Activated CD4-positive, CD25-positive, alpha-beta regulatory T cell treated with anti-CD3 and anti-CD28 coated beads, Interleukin-2, amount 50 U/mL, for 72 hours (primary cell): ENCODE measurements at places on chromosomes 16 and 17.

DNA sequence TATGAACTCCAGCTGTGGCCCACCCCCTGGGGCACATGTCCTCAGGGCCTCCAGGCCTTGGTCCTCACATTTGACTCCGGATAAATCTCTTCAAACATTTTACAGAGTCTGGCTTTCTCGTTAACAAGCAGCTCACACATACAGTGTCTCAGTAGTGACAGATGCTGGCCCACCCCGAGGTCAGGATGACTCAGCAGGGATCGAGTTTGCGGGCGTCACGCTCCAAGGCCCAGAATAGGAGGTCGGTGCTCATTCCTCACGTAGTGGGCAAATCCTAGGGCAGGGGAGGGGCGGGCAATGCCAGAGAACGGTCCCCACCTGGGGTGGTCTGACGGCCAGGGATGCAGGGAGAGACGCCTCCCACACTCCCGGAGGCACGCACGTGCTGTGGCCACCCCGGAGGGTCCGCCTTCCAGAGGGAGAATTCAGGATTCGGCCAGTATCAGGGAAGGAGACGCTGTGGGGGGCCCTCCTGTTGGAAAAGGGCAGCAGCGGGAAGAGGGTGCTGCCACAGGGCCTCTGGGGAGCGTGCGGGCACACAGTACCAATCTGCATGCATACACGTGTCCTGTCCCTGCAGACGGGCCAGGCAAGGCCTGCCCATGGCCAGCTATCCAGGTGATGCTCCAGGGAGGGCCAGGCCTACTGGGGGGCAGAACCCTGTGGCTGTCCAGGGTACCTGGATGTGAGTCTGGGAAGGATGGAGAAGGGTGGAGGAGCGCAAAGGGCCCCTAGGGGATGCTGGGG lies 8.6 kb downstream of the SLC7A5 start:
- no peak for DNase-seq

DNA sequence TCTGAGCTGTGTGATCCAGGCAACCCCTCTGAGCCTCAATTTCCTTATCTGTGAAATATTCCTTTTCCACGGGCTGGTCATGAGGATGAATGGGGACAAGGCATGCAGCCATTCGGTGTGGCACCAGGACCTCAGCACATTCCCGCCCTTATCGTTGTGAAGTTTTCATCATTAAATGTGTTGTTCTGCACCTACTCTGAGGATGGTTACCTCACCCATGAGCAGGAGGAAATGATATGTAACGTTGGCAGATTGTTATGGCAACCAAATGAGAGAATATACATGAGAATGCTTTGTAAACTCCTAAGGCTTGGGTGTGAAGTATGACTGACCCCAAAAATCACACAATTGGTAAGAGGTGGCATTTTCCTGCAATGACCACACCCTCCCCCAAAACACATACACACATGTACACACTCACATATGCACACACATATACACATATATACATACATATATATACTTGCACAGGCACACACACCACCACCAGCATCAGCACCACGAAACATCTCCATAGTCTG lies 39.5 kb downstream of the SMARCE1 start:
- DNase-seq, result no peak

- peak; percentile 36 for DNase-seq
These were observed 313.1 kb upstream of the TNRC6C start for GRCh38 chr17:77645072-77646045.

GRCh38 chr16:4021070-4021779 lies 95.0 kb downstream of the ADCY9 start:
- DNase-seq, result no peak

- DNase-seq, result no peak
These were observed 30.1 kb upstream of the HAPSTR1 start for GRCh38 chr16:9061358-9061813.

DNA sequence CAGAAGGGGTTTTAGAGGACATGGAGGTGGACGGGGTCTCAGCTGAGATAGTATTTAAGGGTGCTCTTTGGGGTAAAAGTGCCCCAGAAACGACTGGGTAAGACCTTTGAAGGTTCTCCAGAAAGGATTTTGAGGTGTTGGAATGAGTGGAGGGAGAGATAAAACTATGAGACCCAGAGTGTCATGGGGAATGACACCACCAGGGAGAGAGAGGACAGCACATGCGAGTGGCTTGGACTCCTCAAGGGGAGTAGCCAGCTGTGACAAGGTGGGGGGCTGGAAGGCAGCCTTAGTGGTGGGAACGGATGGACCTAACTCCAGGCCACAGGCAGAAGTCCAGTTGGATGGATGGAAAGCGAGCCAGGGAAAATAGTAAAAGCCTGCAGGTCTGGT lies 19.2 kb upstream of the PITPNM3 start:
- no peak for DNase-seq

DNA sequence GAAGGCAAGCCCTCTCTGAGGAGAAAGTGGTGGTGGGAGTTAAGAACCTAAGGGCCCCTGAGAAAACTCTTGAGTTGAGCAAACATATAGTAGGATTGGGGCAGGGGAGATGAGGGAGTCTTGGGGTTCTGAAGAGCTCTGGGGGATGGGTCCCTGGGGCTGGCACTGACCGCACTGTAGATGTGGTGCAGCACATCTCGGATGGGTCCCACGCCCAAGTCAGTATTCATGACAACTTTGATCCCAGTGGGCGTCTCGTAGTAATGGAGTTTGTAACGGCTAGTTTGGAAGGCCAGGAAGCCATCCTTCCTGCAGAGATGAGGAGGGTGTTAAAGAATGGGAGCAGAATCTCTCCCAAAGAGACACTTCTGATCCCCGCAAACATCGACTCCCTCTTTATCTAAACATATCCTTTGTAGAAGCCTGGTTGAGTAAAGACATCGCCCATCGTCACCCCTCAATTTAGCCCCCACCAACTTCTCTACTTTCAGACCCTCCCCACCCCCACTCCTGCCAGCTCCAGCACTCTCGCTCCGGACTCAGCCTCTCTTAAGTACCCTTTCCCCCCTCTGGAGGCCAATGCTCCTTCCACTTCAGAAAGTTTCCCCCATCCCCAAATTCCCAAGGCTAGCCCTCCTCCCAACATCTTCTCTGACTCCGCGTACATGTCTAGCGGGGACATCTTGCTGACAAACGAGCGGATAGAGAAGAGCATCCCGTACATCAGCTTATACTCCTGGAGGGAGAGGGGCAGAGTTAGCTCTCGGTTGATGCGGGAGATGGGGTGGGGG lies 710 bp downstream of the TRAPPC1 start:
- DNase-seq, result no peak

DNA sequence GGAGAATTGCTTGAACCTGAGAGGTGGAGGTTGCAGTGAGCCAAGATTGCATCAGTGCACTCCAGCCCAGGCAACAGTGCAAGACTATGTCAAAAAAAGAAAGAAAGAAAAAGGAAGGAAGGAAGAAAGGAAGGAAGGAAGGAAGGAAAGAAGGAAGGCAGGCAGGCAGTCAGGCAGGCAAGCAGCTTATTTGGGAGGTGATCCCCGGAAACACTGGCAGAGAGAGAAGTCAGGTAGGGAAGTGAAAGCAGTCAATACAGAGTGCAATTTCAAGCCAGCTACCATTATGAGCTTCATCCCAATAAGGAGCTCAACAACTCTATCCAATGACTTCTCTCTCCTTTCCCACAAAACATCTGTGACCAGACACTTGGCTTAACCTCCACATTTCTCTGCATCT lies 83.0 kb upstream of the TBC1D3K start:
- DNase-seq, result no peak

GRCh38 chr16:67228905-67229304 lies 2.0 kb downstream of the TMEM208 start:
- no peak for DNase-seq

DNA sequence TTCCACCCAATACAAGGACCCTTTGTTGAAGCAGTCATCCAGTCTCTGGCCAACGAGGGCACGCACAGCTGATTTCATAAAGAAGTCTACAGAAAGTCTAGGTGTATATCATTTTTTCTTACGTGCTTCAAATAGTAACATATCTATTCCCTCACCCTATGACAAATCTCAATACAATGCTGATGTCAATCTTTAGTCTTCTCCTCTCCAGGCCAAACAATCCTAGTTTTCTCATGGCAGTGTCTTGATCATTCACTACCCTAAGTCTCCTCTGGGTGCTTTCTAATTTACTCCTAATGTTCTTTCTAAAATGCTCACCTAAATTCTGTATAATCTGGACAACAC lies 92.6 kb downstream of the CACNG1 start:
- no peak for DNase-seq

DNA sequence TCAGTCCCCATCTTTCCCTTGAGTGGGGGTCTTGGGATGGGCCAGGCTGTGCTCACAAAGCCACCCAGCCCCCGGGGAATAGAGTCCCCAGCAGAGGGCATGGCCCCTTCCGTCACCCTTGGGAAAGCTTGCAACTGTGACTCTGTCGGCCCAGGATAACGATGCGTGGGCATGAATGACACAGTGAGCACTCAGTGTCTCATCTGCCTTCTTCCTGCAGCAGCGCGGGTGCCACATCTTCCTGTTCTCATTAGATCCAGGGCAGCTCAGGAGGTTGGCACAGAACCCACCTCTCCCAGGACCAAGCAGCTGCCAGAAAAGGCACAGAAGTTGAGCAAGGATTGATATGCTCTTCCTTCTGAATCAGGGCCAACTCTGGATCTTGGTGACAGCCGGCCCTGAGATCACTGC lies 84.7 kb downstream of the MRC2 start:
- DNase-seq, result no peak

DNA sequence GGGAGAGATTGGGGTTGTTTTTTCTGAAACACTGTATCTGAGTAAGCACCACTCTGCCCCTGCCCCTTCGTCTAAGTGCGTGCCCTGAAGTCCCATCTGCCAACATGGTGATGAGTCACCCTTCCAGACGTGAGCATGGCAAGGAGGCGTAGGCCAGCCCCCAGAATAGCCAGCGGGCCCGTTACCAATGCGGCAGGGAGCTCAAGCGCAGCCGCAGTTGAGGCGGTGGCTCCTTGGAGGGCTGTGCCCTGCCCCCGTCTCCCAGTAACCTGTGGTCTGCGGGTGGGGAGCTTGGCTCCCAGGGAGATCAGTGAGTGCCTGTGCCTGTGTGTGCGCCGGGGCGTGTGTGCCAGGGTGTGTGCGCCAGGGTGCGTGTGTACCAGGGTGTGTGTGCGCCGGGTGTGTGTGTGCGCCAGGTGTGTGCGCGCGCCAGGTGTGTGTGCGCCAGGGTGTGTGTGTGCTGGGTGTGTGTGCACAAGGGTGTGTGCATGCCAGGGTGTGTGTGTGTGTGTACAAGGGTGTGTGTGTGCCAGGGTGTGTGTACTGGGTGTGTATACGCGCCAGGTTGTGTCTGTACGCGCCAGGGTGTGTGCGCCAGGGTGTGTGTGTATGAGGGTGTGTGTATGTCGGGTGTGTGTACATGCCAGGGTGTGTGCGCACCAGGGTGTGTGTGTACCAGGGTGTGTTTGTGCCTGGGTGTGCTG lies 98.6 kb upstream of the CHMP6 start:
- peak; percentile 61 for DNase-seq

- no peak for DNase-seq
These were observed 2.8 kb downstream of the HAGH start for GRCh38 chr16:1823821-1824220.

DNA sequence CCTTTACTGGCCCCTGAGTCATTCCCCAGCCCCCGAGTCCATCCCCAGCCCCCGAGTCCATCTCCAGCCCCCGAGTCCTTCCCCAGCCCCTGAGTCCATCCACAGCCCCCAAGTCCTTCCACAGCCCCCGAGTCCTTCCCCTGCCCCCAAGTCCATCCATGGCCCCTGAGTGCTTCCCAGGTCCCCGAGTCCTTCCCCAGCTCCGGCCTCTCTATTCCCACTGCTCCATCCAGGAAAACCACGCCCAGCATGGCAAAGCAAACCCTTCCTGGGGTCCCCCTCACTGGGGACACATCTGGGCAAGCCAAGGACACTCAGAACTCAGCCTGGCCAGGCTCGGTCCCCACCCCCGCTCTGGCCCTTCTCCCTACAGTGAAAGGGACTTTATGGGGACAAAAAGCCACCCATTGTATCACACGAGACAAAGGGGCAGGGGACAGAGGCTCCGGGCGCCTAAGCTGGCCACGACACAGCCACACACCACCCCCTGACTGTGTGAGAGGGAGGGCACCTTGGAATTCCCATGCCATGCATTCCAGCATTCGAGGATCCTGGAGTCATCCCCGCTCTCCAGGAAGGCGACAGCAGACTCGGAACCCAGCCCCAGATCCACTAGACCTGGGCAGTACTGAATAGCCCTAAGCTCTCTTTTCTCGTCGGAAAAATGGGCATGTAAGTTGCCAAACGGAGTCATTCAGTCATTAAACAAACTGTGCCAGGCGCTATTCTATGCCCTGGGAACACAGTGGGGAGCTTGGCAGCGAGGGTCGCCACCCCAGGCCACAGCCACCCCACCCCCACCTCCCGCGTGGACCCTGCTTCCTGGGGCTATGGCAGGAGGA lies 14.0 kb downstream of the PLLP start:
- DNase-seq, result no peak

GRCh38 chr17:57522042-57523005 lies 222.8 kb downstream of the CCDC182 start:
- no peak for DNase-seq

- DNase-seq, result no peak
These were observed 13.3 kb downstream of the GRB7 start for GRCh38 chr17:39751016-39751543.

DNA sequence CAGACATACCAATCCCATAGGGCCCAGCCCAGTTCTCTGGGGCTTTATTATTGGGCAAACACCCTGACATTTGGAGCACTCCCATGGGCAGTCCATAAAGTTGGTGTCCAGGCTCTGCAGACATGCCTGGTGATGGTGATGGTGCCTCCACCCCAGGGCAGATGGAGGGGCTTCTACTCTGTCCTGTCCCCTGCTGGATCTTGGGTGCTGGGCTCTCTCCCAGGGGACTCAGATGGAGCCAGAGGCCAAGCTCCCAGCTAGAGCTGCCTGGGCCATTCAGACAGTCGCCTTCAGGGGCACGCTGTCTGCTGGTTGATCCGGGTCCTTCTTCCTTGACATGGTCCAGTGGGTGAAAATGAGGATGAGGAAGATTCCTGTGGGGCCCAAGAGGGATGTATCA lies 10.6 kb downstream of the CDH16 start:
- no peak for DNase-seq

GRCh38 chr16:24203675-24204074 lies 52.5 kb upstream of the CACNG3 start:
- no peak for DNase-seq

GRCh38 chr17:66839616-66840015 lies 4.7 kb downstream of the CACNG5 start:
- DNase-seq, result no peak

GRCh38 chr17:72763981-72764380 lies 328.5 kb downstream of the SLC39A11 start:
- DNase-seq, result no peak
